Psoas muscle (tissue), 8 donors: ENCODE measurements at places on chromosomes 3 and 15. TPM values are rescaled to one million over a fixed set of nuclear protein-coding genes. Genes with fewer than 3 reads are reported as not detected.
A peak's percentile ranks its signal among the peaks of the same experiment; 100 is the strongest.

DNA sequence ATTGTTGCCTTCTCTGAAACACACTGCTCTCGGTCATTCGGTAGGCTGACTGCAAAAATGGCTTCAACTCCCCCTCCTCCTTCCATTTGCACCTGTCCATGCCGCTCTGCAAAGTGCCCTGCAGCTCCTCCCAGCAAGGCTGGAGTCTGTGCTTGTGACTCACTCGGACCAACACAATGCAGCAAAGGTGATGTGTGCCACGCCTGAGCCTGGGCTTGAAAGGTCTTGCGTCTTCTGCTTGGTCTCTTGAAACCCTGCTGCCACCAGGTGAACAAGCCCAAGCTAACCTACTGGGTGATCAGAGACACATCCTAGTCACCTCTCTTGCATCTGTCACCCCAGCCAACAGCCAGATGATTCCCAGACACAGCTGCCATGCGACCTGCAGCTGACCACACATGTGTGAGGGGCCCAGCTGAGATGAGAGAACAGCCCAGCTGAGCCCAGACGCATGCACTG, 71.1 kb downstream of the MGLL start:
- no peak for DNase-seq

GRCh38 chr3:166889241-166889640, 490.9 kb downstream of the ZBBX start:
- DNase-seq = no peak

DNA sequence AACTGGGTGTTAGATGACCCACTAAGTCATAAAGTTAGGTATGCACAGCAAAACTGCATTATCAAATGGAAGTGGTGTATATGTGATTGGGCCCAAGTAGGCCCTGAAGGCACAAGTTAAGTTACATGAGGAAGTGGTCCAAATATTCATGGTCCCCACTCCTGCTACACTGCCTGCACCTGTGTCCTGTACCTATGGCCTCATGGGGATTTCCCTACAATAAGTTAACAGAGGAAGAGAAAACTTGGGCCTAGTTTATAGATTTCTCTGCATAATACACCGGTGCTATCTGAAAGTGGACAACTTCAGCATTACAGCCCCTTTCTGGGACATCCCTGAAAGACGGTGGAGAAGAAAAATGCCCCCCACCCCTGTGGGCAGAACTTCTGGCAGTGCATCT, 41.5 kb downstream of the STRIT1 start:
- no peak for DNase-seq

DNA sequence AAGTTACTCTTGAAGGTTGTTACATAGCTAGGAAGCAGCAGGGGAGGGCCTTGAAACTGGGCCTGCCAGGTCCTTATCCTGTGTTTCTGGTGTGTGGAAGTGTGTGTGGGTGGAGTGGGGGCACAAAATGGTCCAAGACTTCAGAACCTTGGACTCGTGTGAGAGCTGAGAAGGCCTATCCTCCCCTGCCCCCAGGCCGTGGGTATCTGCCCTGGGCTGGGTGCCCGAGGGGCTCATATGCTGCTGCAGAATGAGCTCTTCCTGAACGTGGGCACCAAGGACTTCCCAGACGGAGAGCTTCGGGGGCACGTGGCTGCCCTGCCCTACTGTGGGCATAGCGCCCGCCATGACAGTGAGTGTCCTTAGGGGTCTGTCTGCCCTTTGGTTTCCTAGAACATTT, 4.5 kb downstream of the CHRD start:
- DNase-seq = no peak

- DNase-seq = no peak
Observed at GRCh38 chr3:151404316-151404715, 19.8 kb upstream of the P2RY12 start.

DNA sequence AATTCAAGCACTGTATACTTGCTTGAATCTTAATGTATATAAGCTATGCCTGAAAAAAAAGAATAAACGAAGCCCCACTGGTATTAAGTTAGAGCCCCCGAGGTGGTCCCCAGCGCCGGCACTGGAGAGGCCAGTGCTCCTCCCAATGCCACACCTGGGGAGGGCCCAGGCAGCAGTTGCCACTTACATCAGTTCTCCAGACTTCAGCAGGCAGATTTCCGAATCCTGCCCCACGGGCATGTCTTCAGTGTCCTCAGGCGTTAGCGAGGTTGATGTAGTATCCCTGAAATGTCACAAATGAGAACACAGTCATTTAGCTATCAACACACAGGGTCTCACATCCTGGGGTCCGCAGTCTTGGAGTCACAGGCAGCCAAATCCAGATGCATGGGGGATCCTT, 7.0 kb upstream of the CXCR6 start:
- no peak for DNase-seq

GRCh38 chr3:126852511-126852910, 130.4 kb upstream of the PLXNA1 start:
- DNase-seq = no peak

DNA sequence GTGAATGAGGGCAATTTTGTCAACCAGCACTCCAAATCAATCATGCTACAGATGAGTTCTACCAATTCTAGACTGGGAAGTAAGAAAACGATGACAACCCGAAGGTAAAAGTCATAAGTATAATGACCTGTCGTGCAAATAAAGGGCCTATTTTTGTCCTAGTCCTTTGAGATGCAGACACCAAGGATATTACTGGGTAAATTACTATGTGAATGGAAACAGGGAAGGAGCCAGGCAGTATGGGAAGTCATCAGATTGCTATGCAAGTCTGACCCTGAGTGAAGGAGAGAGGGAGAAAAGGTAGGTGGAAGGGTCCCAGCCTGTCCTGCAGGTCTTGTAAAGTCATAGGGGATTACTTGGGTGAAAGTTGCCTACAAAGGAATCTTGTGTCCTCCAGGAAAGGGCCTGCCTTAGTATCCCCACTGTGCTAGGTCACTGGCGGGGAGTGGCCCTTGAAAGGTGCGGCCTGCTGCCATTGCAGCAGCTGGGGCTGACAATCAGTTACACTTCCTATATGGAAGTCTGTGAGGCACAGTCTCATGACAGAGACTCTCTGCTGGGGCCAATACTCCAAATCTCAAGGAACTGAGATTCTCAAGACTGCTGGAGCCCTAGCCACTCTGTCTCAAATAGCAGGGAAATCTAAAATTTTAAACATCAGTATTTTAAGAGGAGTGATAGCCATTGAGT, 149.9 kb upstream of the SLC2A2 start:
- DNase-seq = no peak

GRCh38 chr3:39346785-39347585, 17.5 kb downstream of the CCR8 start:
- no peak for DNase-seq

- no peak for DNase-seq
Observed at GRCh38 chr3:154783521-154783931, 296.6 kb upstream of the MME start.

DNA sequence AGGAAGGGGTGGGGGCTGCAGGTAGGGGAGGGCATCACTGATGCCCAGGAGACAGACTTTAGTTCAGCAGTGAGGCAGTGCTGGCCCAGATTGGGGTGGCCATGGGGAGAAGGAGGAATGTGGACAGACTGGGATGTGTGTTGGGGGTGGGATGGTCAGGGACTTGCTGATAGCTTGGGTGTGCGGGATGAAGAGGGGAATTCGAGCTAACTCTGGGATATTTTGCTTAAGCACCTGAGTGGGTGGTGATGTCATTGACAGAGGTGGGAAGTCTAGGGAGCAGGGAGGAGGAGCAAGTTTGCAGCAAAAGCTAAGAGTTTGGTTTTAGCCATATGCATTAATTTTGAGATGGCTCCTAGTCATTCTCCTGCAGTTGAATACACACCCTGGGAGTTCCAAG, 207.5 kb downstream of the RPLP1 start:
- no peak for DNase-seq

DNA sequence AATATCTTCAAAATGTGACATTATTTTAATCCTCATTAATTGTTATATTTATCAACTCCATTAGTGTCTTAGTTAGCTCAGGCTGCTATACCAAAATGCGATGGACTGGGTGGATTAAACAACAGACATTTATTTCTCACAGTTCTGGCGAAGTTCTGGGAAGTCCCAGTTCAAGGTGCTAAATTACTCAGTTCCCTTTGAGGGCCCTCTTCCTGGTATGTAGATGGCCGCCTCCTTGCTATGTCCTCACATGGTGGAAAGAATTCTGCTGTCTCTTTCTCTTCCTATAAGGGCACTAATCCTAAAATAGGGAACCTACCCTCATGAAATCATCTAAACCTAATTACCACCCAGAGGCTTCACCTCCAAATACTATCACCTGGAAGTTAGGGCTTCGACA, 38.8 kb upstream of the DUT start:
- DNase-seq = no peak

- no peak for DNase-seq
Observed at GRCh38 chr3:49119036-49119435, 1.6 kb downstream of the USP19 start.

GRCh38 chr3:175885231-175885766, 1026.2 kb downstream of the NAALADL2 start:
- no peak for DNase-seq

- no peak for DNase-seq
Observed at GRCh38 chr15:57652481-57652880, 54.0 kb upstream of the POLR2M start.

- DNase-seq = peak; percentile 80
Observed at GRCh38 chr3:10550705-10551104, 45.3 kb upstream of the ATP2B2 start.

DNA sequence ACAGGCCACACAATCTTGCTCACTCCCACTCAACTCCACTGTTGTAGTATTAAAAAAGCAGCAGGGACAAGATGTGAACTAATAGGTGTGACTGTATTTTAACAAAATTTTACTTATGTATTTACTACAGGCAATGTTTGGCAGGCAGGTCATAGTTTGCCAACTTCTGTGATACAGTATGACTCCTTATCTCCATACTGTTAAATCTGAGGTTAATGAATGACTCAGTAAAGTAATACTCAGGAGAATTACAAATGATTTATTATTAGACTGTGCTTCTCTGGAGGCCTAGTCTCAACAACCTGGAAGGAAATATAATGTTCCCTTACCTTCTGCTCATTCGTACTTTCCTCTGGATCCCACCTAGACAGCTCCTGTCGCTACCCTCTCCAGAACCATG, 258.6 kb upstream of the KCNMB2 start:
- DNase-seq = no peak

GRCh38 chr3:186406669-186407635, 44.9 kb upstream of the DGKG start:
- DNase-seq = peak; percentile 37

GRCh38 chr3:195003006-195003892, 267.7 kb downstream of the XXYLT1 start:
- peak; percentile 89 for DNase-seq

GRCh38 chr15:38819387-38819950, 254.9 kb upstream of the RASGRP1 start:
- DNase-seq = no peak

DNA sequence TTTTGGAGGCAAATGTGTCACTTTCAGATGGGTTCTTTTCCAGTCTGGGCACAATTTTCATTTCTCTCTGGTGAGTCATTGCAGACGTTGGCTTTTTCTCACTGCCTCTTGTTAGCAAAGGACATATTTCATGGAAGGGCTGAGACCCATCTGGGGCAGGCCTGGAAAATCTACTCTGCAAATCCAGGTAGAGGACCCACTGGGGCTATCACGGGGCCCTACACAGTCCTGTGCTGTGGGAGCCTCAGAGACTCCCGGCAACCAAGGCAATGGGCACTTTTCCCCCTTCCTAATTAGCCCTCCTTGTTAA, 58.0 kb downstream of the HRH1 start:
- no peak for DNase-seq

DNA sequence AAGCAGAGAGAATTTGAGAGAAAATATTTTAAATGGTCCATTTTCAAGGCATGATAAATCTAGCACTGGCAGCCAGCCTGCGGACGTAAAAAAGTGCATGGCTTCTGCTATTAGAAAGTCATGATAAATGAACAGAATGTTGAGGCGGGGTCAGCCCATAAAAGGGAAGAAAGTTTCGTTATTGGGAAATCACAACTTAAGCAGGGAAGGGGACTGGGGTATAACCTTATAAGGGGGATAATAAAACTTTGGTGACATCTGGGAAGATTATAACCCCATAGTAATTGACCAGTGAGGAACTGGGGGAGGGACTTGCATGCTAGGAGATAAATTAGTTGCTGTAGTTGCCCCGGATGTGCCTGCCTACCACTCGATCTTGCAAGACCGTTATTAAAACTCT, 88.4 kb upstream of the PLSCR4 start:
- DNase-seq = no peak

DNA sequence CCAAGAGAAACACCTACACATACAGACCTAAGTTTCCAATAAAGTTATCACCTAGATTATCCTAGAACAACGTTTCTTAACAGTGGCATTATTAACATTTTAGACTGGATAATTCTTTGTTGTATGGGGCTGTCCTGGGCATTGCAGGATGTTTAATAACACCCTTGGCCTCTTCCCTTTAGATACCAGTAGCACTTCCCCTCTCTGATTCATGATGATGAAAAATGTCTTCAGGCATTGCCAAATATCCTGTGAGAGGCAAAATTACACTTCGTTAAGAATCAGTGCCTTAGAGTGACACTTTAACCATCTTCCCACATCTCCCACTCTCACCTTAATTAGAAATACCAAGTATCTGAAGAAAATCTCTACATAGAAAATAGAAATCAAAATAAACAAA, 352.6 kb downstream of the CGGBP1 start:
- no peak for DNase-seq

DNA sequence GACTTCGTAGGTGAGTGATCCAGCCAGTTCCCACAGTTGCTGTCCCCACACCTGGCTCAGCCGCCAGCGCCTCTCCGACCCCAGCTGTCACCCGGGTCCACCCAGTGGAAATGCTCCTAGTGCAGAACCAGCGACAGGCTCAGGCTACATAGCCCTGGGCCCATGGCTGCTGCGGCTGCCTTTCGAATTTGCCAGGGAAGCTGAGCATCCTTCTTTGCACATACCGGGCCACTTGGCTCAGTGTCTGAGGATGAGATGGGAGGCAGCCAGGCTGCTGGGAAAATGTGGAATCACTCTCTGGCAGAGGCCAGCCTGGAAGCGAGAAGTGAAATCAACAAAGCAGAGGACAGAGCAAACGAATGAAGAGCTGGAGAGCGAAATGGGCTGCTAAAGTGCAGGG, 80.1 kb downstream of the ST8SIA2 start:
- no peak for DNase-seq

GRCh38 chr3:14142567-14143270, 17.9 kb downstream of the TMEM43 start:
- DNase-seq = no peak

- no peak for DNase-seq
Observed at GRCh38 chr3:89617706-89618105, 510.3 kb downstream of the EPHA3 start.

- peak; percentile 56 for DNase-seq
Observed at GRCh38 chr3:30042274-30042859, 564.0 kb upstream of the TGFBR2 start.

Gene IQCF5
- not detected for total RNA-seq

Gene THRB
- 31.4 TPM for total RNA-seq

Gene GHSR
- total RNA-seq = not detected

Gene THBS1
- 40.1 TPM for total RNA-seq

Gene ANXA2
- 466 TPM for total RNA-seq

Gene RBSN
- total RNA-seq = 21.3 TPM

Gene ZCWPW2
- 3.3 TPM for total RNA-seq

Gene NR2E3
- total RNA-seq = not detected

Gene CACNA1D
- total RNA-seq = 0.34 TPM

Gene BTD
- total RNA-seq = 11.3 TPM

Gene PRR23E
- not detected for total RNA-seq

Gene ARHGEF26
- total RNA-seq = 0.37 TPM

Gene BMF
- 2.6 TPM for total RNA-seq

Gene TGM4
- total RNA-seq = not detected

Gene GOLGA6L9
- 0.87 TPM for total RNA-seq

Gene SNTN
- total RNA-seq = not detected

Gene DISP2
- total RNA-seq = 0.82 TPM

Gene OCA2
- 0.52 TPM for total RNA-seq

Gene CCRL2
- total RNA-seq = 1.6 TPM

Gene SLC15A2
- 0.79 TPM for total RNA-seq
